ENCODE measurements at places on chromosomes 2 and 18. TPM values are rescaled to one million over a fixed set of nuclear protein-coding genes. Genes with fewer than 3 reads are reported as not detected.

The MFSD2B gene
- total RNA-seq: 0.69 TPM

The SLC8A1 gene
- total RNA-seq: 27.5 TPM

The HMSD gene
- total RNA-seq: not detected

DNA sequence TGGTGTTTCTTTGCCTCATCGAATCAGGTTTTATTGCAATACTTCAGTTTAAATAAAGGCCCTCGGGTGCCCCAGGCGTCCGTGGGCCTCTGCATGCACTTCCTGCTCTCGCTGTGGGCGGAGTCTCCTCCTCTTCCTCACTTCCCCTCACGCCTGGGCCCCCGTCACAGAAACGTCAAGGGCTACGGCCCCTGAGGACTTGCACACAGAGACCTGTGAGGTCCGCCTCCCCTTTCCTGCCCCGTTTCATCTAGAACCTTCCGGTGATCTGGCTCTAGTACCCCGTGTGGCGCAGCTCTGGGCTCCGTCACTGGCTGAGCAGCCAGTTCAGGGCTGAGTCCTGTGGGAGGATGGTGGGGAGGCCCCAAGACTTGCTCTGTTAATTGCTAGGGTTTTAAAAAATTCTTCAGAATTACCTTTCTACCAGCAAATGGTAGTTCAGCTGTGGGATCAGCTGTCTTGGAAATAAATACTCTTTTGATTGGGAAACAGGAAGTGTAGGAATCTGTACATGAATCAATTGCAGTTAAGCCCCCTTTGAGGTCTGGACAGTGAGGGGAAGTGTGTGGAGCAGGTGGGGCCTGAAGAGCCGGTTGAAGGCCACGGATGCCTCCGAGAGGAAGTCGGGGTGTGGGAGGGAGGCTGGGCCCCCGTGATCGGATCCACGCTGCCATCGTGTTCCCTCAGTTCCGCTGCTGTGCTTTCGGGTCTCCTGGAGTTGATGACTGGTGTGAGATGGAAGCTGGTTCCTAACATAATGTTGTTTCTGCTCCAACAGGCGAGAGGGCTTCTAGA, 10.2 kb downstream of the NFATC1 start:
- no peak for DNase-seq

- peak; percentile 52 for DNase-seq
These were observed 47.0 kb downstream of the STAT4 start for GRCh38 chr2:191103774-191104173.

- DNase-seq: no peak
These were observed 92.7 kb downstream of the CSRNP3 start for GRCh38 chr2:165562233-165562632.

- DNase-seq: peak; percentile 79
These were observed 844 bp upstream of the VSNL1 start for GRCh38 chr2:17539611-17540092.

DNA sequence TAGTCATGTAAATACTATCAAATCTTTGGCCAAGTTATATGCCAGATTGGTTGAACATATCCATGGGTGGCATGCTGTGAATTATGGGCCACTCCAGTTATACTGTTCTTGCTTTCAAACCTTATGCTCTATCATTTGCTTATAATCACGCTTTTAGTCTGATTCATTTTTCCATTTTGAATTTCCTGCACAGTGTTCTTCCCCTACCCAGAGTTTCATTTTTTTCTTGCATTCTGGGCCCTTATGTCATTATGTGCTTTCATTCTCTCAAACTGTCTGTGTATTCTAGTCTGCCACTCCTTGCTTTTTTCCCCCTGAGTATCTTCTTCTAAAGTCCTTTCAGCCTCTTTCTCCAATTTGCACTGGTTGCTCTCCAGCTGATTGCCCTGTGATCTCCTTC, 364.1 kb downstream of the ARHGAP15 start:
- DNase-seq: no peak

DNA sequence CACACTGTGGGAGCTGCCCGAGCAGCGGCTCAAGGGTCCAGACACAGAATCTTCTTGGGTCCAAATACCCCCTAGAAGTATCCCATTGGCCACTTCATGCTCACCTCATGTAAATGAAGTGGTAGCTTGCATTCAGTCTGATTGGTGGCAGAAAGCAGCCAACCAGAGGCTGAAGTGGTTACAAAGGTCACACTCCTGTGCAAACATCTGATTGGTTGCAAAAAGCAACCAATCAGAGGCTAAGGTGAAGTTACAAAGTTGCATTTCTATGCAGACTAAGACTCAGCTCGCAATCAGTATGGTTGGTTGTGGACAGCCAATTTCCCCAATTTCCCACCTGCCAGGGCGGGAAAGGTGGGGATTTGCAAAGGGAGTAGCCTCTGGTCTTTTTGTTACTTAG, 94.3 kb downstream of the DGKD start:
- no peak for DNase-seq

DNA sequence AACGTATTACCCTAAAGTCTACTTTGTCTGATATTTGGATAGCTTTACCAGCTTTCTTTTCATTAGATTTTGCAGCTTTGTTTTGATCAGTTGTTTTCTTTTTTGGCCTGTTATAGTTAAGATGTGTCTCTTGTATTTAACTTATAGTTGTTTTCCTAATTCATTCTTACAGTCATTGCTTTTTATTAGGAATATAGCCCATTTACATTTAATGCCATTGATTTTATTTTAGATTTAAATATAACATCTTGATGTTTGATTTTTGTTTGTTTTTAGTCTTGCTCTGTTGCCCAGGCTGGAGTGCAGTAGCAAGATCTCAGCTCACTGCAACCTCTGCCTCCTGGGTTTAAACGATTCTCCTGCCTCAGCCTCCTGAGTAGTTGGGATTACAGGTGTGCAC, 215.9 kb upstream of the HDAC4 start:
- DNase-seq: no peak

- DNase-seq: peak; percentile 69
These were observed 30.7 kb downstream of the DGKD start for GRCh38 chr2:233384811-233385488.

All from mammary epithelial cell (primary cell).